ENCODE measurements at places on chromosomes 12 and 14. TPM values are rescaled to one million over a fixed set of nuclear protein-coding genes. Genes with fewer than 3 reads are reported as not detected.

LPAR5 gene
- 6.3 TPM for total RNA-seq

- no peak for DNase-seq
Observed at GRCh38 chr12:24352363-24352762, 402.9 kb upstream of the SOX5 start.

GRCh38 chr14:91649930-91650329, 82.0 kb downstream of the CATSPERB start:
- peak; percentile 26 for DNase-seq

TAS2R7 gene
- 2.9 TPM for total RNA-seq

- DNase-seq = no peak
Observed at GRCh38 chr12:34407813-34408212, 385.5 kb downstream of the ALG10 start.

DNA sequence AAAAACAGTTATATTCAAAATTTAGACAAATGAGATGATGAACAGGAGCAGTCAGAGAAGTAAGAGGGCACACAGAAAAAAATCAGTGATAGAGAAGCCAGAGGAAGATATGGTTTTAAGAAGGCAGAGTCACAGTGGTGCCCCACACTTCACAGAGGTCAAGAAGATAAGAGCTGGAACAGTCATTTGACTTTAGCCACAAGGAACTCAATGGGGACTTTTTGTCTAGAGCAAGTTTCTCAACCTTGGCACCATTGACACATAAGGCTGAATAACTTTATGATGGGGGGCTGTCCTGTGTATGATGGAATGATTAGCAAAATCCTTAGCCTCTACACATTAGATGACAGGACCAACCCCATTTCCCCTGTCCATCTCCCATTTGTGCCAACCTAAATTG, 172.8 kb upstream of the PLEKHG7 start:
- DNase-seq = no peak

DNA sequence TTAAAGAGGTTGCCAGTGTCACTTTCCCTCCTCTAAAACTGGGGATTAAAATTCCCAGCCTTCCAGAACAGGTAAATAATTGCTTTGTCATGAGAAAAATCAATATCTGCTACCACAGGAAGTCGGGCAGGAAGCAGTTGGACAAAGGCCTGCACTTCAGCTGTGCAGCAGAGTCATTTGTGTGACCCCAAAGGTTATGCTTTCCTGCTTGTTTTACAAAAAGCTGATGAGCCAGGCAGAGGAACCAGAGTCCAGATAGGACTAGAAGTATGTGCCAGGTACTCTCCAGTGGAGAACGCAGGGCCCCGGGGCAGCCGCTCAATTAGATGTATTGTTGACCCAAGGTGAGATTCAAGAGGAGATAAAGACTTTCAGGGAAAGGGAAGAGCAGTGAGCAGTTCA, 117.1 kb upstream of the FRMD6 start:
- no peak for DNase-seq

- DNase-seq = no peak
Observed at GRCh38 chr14:50020184-50020583, 96.2 kb downstream of the VCPKMT start.

- no peak for DNase-seq
Observed at GRCh38 chr14:32754209-32754608, 184.5 kb upstream of the NPAS3 start.

TBX3 gene
- total RNA-seq = 8.2 TPM

- DNase-seq = no peak
Observed at GRCh38 chr14:104641753-104642539, 37.4 kb upstream of the TMEM179 start.

ABCC9 gene
- total RNA-seq = 37.1 TPM

All from umbilical cord (tissue), 2 donors.